BE2C (cell line): ENCODE measurements at places on chromosomes 13 and 19.

- DNase-seq: no peak
Measured at GRCh38 chr13:28751175-28751960, 32.6 kb upstream of the SLC46A3 start.

DNA sequence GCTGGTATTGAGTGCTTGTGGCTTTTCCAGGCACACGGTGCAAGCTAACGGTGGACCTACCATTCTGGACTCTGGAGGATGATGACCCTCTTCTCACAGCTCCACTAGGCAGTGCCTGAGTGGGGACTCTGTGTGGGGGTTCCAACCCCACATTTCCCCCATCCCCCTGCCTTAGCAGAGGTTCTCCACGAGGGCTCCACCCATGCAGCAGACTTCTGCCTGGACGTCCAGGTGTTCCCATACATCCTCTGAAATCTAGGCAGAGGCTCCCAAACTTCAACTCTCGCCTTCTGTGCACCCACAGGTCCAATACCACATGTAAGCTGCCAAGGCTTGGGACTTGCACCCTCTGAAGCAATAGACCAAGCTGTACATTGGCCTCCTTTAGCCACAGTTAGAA lies 25.3 kb upstream of the ZSCAN18 start:
- no peak for DNase-seq

DNA sequence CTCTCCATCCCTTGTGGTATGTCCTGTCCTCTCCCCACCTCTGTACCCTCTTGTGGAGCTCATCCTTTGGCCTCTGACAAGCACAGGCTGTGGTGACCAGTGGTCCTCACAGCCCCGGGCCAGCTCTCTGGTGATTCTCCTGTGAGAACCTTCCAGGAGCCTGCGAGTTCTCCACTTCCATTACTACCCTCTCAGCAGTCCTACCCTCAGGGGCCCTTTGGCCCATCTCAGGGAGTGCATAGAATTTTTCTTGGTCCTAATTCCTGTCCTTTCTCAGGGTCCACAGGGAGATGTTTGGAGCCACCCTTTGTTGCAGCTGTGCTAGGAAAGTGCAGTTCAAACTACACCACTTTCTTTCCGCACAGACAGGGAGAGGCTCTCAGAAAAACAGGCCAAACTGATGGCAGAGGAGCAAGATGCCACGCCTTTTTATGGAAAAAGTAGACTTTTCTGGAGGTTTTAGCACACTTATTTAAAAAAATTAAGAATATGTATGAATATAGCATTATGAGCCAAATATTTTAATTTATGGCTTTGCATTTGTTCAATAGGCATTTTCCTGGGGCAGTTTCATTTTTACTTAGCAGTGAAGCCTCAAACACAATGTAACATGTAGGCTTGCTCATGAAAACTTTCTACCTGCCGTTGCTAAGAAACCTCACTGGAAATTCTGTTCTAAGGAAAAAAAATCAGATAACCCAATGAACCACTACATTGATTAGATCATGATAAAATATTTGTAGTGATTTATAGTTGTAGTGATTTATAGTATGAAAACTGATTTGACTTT lies 92.0 kb downstream of the GPR12 start:
- no peak for DNase-seq

GRCh38 chr13:29846475-29847256 lies 3.8 kb downstream of the UBL3 start:
- DNase-seq: no peak

DNA sequence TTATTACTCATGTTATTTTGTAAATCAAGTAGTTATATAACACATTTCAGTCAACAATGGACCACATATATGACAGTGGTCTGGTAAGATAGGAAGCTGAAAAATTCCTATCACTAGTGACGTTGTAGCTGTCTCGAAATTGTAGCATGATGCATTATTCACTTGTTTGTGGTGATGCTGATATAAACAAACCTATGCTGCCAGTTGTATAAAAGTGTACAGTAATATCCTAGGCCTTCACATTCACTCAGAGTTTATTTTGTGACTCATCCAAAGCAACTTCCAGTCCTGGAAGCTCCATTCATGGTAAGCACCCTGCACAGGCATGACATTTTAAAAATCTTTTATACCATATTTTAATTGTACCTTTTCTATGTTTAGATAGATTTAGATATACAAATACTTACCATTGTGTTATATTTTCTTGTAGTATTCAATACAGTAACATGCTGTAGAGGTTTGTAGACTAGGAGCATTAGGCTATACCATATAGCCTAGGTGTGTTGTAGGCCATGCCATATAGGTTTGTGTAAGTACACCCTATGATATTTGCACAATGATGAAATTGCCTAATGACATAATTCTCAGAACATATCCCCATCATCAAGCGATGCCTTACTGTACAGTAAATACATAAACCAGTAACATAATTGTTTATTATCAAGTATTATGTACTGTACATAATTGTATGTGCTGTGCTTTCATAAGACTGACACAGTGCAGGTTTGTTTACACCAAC lies 49.3 kb downstream of the IFT88 start:
- DNase-seq: no peak

GRCh38 chr13:24232037-24232436 lies 71.5 kb downstream of the SPATA13 start:
- no peak for DNase-seq

DNA sequence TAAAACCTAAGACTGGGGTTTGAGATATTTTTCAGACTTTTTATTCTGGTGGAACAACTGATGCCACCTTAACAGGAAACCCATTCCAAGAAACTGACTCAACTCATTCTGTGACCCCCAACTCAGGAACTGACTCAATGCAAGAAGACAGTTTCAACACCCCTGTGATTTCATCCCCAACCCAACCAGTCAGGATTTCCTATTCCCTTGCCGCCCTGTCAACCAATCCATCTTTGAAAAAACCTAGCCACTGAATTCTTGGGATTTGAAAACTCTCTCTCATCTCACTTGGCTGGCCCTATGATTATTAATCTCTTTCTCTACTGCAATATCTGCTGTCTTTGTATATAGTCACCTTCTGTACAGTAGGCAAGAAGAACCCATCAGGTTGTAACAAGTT lies 1211.9 kb upstream of the ATXN8OS start:
- DNase-seq: no peak

DNA sequence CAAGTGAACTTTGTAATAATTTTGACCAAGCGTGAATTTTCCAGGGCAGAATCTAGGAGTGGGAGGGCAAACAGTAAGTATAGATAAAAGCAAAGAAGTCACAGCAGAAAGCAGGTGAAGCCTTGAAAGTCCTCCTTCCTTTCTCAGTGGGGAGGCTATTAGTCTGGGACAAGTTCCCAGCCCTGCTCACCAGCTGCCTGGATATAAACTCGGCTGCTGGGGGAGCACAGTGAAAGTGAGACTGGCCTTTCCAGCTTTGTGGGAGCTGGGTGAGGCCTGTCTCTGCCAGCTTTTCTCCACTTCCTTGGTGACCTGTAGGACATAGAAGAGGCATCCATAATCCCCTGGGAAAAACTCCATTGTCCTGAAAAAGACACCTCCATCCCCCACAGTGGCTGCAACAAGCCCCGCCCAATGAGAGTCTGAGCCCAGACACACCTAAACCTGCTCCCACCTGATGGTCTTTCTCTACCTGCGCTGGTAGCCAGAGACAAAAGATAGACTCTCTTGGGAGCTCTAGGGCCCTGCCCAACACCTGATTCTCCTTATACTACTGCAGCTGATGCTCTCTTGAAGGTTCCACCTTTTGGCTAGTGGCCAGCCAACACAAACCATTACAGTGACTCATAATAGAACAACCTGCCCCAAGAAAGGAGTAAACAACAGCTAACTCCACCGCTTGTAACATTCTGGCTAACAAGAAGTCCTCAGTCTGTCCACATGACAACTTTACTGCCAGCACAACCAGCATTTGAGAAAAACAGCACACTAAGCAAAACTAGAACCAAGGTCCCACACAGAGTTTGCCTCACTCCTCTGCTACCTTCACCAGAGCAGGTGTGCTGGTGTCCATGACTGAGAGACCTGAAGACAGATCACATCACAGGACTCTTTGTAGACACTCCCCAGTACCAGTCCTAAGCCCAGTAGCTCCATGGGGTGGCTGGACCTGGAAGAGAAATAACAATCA lies 252.2 kb upstream of the SLITRK6 start:
- no peak for DNase-seq

DNA sequence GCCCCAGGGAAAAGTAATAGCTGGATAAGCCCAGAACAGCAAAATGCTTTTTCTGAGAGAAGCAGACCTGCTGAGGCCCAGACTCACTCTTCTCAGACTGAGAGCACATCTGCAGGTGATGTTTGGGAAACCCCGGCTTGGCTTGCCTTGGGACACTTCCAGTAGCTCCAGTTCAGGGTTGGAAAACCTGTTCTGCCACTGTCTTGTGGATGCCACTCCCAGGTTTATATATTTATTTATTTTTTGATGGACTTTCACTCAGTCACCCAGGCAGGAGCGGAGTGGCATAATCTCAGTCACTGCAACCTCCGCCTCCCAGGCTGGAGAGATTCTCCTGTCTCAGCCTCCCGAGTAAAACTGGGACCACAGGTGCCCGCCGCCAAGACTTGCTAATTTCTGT lies 8.0 kb upstream of the SMARCA4 start:
- DNase-seq: no peak

DNA sequence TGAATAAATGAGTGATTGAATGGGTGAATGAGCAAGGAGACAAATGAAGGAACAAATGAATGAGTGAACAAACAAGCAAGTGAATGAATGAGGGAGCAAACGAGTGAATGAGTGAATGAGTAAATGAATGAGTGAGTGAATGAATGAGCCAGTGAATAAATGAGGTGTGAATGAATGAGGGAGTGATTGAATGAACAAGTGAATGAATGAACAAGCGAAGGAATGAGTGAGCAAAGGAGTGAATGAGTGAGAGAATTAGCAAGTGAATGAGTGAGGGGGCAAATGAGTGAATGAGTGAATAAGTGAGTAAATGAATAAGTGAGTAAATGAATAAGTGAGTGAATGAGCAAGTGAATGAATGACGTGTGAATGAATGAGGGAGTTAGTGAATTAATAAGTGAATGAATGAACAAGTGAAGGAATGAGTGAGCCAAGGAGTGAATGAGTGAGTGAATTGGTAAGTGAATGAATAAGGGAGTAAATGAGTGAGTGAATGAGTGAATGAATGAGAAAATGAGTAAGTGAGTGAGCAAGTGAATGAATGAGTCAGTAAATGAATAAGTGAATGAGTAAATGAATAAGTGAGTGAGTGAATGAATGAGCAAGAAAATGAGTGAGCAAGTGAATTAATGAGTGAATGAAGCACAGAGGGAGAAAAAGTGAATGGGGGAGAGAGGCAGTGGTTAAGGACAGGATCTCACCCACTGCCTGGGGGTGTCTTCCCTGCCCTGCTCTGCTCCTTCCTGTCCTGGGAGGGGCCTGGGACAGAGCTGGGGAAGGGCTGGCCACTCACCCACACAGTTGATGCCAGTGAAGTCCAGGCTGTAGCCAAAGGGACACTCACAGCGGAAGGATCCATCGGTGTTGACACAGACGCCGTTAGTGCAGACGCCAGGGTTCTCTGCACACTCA lies 36.4 kb downstream of the CCL25 start:
- no peak for DNase-seq

GRCh38 chr13:92251671-92252210 lies 853.3 kb downstream of the GPC5 start:
- DNase-seq: no peak

DNA sequence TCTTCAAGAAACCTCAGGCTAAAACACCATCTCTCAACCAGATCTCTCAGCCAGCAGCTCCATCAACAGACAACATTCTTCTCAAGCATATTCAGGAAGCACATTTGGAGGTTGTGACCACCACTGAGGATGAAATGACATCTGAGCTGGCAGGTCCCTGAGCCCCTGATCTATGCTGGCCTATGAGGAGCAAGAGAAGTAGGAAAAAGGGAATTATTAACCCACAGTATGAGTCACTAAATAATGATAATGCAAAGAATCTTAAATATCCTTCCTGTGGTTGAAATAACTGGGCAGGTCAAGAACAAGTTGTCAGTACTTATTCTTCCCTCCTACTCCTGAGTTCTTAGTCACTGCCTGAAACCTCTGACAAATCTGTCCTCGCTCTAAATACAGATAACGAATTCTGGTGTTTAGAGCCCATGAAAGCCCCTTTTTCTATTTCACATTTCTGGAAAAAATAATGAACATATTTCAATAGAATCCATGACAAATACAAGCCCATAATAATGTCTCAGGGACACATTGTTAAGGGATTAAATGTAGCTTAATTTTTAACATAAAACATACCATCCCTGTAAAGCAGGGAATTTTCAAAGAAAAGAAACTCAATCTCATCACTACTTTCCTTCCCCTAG lies 225.8 kb upstream of the IRS2 start:
- DNase-seq: no peak

DNA sequence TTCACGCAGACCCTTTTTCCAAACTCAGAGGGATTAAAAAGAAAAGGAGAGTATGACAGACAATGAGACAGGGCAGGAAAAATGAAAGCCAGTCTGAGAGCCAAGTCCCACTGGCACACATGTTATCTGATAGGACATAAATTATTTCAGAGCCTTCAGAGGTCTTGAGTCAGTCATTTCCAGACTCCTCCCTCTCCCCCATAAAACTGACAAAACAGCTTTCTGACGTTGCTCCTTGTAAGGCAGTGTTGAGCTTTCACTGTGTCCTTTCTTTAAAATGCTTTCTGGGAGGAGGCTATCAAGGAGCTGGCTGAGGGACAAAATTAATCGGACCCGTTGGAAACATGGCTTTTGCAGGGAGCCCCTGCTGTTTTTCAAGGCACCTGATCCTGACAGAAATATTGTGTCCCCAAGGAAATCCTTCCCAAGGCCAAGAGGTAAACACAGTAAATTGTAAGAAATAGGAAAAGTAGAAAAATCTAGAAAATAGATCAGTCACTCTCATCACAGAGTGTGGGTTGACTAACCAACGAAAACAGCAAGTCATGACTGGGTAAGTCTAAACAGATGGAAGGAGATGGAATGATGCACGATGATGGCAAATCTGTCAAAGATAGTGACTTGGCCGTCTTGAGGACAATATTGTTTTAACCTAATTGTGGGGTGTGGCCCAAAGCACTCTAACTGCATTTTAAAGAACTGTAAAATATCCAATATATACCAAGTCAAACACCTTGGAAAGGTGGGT lies 89.7 kb downstream of the DCT start:
- no peak for DNase-seq

GRCh38 chr13:60756306-60756705 lies 359.3 kb downstream of the TDRD3 start:
- no peak for DNase-seq

DNA sequence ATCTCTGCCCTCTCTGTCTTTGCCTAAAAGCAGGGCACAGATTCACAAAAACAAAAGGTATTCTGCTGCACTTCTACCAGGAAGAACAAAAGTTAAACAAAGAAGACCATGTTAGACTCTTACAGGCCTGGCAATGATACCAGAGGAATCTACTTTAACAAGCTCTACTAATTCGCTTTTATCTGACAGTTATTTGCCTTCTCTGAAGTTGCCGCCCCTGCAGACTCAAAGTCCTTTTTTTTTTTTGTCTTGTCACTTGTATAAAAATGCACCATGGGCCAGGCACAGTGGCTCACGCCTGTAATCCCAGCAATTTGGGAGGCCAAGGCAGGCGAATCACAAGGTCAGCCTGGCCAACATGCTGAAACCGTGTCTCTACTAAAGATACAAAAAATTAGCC lies 176.5 kb upstream of the UBL3 start:
- no peak for DNase-seq

GRCh38 chr13:23496255-23496654 lies 62.8 kb upstream of the SACS start:
- no peak for DNase-seq
